ENCODE measurements at places on chromosomes 5 and 9. TPM values are rescaled to one million over a fixed set of nuclear protein-coding genes. Genes with fewer than 3 reads are reported as not detected.
A peak's percentile ranks its signal among the peaks of the same experiment; 100 is the strongest.

ZNF366 gene
- not detected for total RNA-seq

DEPDC1B gene
- 5.3 TPM for total RNA-seq

PCDHGA11 gene
- total RNA-seq = 9.7 TPM

AUH gene
- total RNA-seq = 10.2 TPM

ORM2 gene
- total RNA-seq = not detected

DNA sequence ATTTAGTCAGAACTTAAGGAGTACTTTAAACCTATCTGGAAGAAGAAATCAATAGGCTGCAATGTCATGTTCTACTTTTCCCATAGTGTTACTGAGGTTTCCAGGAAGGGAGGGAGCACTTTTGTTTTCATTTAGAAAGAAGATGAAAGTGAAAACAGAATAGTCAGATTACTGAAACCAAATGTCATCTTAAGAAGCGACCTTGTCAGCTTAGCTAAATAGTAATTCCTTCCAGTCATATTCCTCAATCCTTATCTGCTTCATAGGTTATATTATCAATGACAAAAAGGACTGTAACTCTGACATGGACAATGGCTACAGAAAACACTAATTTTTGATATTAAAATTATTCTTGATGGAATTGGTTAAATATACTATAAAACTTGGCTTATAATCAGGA, 27.7 kb downstream of the SAR1B start:
- no peak for DNase-seq
- H3K36me3 ChIP-seq = peaks cover 22% of the 10 kb centered on the region
- H3K4me3 ChIP-seq = no peak overlapping the region
- H3K27me3 ChIP-seq = no peaks in the 10 kb centered on the region

DNA sequence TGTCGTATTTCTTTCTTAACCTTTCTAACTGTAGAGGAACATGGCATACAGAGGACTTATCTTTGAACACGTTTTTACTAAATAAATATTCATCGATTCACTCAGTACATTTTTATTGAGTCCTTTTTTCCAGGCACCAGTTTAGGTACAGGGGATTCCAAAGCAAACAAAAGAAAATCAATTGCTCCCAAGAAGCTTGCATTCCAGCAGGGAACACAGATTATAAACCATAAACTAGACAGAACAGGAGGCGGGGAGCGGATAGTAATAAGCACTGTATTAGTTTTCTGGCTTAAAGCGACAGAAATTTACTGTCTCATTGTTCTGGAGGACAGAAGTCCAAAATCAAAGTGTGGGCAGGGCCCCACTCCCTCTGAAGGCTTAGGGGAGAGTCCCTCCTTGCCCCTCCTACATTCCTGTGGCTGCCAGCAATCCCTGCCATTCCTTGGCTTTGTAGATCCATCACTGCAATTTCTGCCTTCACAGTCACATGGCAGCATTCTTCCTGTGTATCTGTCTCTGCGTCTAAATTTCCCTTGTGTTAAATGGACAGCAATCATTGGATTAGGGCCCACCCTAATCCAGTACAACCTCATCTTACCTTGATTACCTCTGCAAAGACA, 115.5 kb downstream of the COL23A1 start:
- H3K4me1 ChIP-seq = no peaks in the 10 kb centered on the region
- peaks cover 11% of the 10 kb centered on the region for H3K27me3 ChIP-seq
- DNase-seq = no peak
- peaks cover 4% of the 10 kb centered on the region for H3K36me3 ChIP-seq

- H3K4me3 ChIP-seq = no peak overlapping the region
- H3K4me1 ChIP-seq = peaks cover 37% of the 10 kb centered on the region
- peaks cover 6% of the 10 kb centered on the region for H3K27me3 ChIP-seq
- DNase-seq = no peak
Observed at GRCh38 chr9:72882117-72882775, 70.6 kb downstream of the ALDH1A1 start.

- peak; percentile 23 for DNase-seq
- H3K36me3 ChIP-seq = no peaks in the 10 kb centered on the region
- no peak overlapping the region for H3K4me3 ChIP-seq
- H3K27ac ChIP-seq = no peak overlapping the region
Observed at GRCh38 chr5:42005561-42006153, 80.6 kb downstream of the FBXO4 start.

- H3K4me1 ChIP-seq = peaks cover 17% of the 10 kb centered on the region
- no peak overlapping the region for H3K27ac ChIP-seq
- no peak overlapping the region for H3K4me3 ChIP-seq
- no peak for DNase-seq
- no peaks in the 10 kb centered on the region for H3K27me3 ChIP-seq
- H3K36me3 ChIP-seq = peaks cover 13% of the 10 kb centered on the region
Observed at GRCh38 chr9:131879181-131879910, 139.5 kb upstream of the RAPGEF1 start.

- no peaks in the 10 kb centered on the region for H3K36me3 ChIP-seq
- no peak for DNase-seq
- H3K4me1 ChIP-seq = no peaks in the 10 kb centered on the region
- no peaks in the 10 kb centered on the region for H3K27me3 ChIP-seq
- no peak overlapping the region for H3K4me3 ChIP-seq
Observed at GRCh38 chr5:156021866-156022265, 305.1 kb upstream of the SGCD start.

- H3K36me3 ChIP-seq = no peaks in the 10 kb centered on the region
- no peaks in the 10 kb centered on the region for H3K4me1 ChIP-seq
- DNase-seq = no peak
- no peak overlapping the region for H3K27ac ChIP-seq
- H3K27me3 ChIP-seq = no peaks in the 10 kb centered on the region
Observed at GRCh38 chr9:125439434-125440272, 178.0 kb downstream of the GAPVD1 start.

- DNase-seq = peak; percentile 97
- H3K27me3 ChIP-seq = peaks cover 2% of the 10 kb centered on the region
- H3K4me3 ChIP-seq = peak overlapping the region; percentile 56
- peaks cover 67% of the 10 kb centered on the region for H3K36me3 ChIP-seq
- H3K27ac ChIP-seq = peak overlapping the region; percentile 89
Observed at GRCh38 chr5:10719965-10720364, 41.1 kb downstream of the DAP start.

All from HFFc6 (cell line).